GM18507 (cell line): ENCODE measurements at places on chromosomes 3 and 15.

DNA sequence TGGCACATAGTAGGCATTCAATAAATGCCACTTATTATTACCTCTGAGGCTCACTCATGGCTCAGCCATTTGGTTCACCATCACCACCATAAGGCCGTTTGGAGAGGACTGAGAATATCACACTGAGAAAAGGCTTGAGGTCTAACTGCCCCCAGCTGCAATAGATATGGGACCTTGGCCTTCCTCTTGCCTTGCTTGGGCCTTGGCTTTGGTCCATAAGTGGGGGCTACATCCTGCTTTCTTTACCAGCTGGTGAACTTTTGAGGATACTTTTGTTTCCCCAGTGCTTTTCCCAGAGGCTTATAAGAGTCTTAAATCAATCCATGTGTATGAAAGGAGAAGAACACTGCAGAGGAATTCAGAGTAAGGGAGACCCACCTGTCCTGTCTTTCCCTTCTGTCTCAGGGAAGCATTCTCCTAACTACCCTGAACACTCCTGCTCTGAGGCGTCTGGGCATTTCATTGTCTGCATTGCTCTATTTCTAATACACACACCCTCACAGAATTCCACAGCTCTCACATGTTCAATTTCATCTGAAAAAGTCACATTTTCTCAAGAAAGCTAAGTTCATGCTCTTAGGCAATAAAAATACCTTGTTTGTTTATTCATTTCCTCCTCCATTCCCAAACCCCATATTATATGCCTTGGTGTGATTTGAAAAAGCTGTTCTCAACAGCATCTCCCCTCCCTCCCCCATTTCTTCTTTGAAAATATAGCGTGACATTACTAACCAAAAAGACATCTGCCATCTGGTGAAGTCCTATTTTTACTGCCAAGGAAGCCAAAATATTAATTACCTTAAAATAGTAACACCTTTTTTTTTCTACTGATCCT is 22.5 kb upstream of the KCNMB2 start:
- DNase-seq, result no peak

GRCh38 chr15:89985111-89985510 is 16.0 kb upstream of the ZNF710 start:
- no peak for DNase-seq

DNA sequence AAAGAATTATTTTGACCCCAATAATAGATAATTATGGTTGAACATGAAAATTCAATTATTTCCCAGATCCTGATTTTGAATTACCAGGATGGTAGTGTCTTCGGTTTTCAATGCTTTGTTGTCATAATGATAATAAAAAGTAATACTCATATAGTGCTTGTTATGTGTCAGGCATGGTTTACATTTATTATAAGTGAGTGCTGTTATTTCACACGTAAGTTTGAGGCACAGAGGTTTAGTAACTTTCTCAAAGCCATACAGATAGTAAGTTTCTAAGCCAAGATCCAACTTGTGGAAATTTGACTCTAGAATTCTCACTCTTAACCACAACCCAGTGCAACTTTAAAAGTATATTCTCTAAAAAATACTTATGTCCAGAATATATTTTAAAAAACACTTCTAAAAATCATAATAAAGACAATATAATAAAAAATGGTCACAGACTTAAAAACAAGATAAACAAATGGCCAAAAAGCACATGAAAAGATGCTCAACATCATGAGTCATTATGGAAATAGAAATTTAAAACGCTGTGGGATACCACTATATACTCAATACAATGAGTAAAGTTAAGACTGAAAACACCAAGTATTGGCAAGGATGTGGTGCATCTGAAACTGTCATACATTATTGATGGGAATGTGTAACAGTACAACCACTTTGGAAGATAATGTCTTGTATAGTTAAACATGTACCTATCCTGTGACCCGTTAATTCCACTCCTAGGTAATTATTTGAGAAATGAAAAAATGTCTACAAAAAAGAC is 45.2 kb downstream of the SPRED1 start:
- no peak for DNase-seq

DNA sequence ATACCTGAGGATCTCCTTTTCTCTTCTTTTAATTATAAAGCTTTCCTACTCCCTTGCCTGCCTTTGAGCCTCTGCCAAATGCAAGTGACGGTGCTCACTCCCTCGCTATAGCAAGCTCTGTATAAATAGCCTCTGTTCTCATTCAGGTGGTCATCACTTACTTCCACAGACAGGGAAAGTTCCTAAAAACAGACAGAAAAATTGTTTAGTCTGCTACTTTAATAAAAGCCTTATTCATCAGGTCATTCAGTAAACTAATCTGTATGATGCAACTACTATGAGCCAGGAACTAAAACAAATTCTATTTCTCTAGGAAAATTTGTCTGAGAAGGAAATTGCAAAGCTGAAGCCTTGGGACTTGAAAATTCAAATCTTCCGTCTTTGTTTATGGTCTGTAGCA is 10.2 kb upstream of the DLG1 start:
- DNase-seq, result no peak

DNA sequence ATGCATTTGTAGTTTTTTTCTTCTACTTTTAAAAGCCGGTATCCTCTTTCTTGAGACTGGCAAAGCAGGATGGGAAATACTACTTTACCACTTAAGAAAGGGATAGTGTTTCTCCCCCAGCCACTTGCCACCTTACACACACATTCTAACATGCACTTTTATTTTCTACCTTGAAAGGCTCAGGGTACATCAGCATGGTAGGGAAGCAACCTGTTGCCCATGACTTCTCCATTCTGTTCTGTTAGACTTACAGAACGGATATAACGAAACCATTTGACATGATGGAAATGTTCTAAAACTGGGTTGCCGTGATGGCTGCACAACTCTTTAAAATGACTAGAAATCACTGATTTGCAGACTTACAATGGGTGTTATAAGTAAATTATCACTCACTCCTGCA is 405.5 kb downstream of the SHQ1 start:
- DNase-seq, result no peak

DNA sequence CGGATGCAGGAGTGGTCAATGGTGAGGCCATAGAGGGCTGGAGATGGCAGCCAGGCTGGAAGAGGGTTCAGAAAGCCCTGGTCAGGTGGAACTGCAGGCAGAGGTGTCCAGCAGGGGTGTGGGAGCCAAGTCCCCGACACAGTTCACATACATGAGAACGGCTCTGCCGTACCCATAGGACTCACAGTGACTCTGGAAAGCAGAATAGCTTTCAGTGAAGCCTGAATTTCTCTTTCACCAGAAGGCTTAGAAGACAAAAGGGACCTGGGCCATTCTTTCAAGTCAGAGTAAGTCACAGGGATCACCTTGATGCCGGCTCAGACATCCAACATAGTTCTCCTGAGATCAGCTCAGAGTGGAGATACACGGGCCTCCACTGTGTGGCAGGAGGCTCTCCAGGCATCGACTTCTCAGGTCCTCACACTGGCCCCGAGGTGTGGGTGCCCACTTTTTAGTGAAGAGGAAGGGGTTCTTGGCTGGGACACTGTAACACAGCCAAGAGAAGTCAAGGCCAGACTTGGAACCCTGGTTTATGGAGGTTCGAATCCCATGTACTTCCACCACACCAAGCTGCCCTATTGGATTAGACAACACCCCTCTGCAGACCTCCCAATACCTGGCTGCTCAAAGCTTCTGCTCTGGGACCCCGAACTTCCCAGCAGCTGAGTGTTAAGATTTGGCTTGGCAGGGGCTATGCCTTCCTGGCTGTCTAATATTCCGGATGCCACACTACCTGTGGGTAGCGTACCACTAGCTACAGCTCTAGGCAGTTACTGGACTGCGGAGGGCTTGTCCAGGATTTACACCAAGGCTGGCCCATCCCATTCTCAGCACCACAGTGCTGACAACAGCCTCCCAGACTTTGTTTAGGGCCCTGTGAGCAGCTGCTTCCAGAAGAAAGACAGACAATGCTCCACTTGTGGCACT is 40.4 kb upstream of the RAB6B start:
- DNase-seq, result no peak

GRCh38 chr15:79923515-79924169 is 26.8 kb upstream of the MTHFS start:
- DNase-seq, result peak; percentile 98
